ENCODE measurements at places on chromosomes 1 and 21.

DNA sequence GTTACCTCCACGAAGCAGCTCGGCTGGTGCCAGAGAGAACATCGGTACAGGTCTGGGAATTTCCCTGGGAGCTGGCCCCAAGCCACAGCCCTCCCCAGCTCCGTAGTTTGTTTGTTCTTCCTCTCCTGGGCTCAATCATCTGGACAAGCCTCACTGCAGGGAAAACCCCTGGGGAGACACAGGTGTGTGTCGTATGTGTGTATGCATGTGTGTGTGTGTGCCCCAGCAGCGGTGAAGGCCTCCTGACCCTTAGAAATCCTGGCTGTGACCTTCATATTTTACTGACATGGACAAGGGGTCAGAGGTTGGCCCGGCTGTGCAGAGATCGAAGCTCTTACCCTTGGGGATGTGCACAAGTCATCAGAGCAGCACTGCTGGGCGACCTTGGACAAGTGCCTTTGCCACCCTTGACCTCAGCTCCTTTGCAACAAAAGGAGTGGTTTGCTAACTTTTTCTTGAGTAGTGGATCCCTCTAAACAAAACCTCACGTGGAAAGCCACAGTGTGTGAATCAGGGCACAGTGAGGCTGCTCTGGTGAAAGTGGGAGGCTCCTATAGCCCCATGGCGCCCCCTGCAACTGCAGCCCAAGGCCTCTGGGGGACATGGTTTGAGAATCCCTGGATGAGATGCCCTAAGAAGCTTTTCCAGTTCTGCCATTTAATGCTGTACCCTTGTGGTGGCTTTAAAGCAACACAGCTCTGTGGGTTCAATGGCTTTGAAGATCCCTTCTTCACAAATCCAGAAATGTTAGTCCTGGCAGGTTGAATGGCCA is 12.3 kb upstream of the IL22RA1 start:
- DNase-seq, result peak; percentile 53

- no peak for DNase-seq
Measured at GRCh38 chr1:223887747-223888418, 42.1 kb upstream of the TP53BP2 start.

DNA sequence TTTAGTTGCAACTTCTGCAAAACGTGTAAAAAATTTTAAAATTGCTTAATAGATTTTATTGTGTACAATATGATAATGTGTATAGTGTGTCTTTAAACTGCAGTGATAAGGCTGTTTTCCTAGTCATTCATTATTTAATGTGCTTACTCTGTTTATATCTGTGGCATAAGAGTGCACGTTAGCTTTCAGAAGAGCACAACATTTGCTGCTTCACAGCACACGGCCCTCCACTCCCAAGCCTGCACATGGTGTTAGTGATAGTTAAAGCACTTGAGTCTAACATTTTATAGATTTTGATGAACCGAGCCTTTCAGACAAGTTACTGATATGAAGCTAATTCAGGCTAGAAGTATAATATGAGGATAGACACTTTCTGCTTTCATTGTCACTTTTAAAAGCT is 120.6 kb downstream of the ADGRL2 start:
- no peak for DNase-seq

- no peak for DNase-seq
Measured at GRCh38 chr1:38114241-38115026, 67.8 kb upstream of the POU3F1 start.

DNA sequence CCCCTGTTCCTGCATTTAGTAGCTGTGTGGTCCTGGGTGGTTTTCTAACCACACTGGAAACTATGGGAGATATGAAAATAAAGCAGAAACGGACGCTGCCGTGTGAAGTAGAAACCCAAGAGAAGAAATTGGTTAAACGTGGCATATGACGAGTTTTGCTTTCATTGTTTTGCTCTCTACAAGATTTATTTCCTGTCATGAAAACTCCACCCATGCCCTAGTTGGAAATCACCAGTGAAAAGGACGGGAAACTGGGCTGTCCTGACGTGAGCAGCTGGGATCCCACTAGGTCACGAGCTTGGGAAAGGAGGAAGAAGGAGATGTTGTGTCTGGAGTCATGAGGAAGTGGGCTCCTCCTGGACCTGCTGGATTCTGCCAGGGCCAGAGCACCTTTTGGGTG is 120.8 kb upstream of the GADD45A start:
- no peak for DNase-seq

GRCh38 chr1:40625076-40625475 is 40.4 kb downstream of the RIMS3 start:
- no peak for DNase-seq

DNA sequence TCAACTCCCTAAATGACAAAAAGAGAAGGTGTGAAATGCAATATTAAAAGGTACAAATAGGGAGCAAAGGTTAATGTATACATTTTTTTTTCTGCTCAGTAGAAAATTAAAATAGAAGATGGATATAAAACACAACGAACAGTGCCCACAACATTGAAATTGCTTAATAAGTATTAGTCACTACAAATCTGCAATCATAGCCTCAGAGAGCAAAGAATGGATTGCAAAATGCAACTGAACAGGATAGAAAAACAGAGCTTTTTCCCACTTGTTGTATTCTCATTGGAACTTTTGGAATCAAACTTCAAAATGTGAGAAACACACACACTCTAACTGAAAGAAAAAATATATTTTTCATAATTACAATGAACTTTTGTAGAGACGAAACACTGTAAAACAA is 552.2 kb upstream of the NCAM2 start:
- DNase-seq, result no peak

GRCh38 chr1:189158155-189158554 is 1319.5 kb downstream of the BRINP3 start:
- DNase-seq, result no peak

GRCh38 chr1:204250428-204251030 is 36.7 kb upstream of the GOLT1A start:
- no peak for DNase-seq

DNA sequence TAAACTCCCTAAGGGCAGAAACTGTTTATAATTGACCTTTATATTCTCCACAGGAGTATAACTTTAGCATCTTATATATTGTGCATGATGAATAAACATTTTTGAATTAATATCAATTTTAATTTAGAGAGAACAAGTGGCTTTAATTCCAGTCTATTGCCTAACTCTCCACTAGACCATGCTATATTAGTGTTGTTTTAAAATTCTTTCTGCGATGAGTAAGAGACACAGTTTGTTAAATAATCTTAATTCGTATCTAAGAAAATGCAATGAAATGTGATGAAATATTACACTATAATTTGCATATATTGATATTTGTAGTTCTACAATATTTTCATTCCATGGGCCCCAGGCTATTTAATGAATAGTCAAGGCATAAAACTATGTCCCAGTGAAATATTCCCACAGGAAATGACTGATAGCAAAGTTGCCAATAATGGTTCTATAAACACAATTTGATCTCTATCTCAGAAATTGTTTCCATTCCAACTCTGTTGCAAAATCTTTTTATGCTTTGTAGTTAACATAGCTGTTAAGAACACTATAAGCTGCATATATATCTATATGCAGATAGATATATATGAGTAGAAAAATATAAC is 2.9 kb upstream of the SYDE2 start:
- DNase-seq, result no peak

DNA sequence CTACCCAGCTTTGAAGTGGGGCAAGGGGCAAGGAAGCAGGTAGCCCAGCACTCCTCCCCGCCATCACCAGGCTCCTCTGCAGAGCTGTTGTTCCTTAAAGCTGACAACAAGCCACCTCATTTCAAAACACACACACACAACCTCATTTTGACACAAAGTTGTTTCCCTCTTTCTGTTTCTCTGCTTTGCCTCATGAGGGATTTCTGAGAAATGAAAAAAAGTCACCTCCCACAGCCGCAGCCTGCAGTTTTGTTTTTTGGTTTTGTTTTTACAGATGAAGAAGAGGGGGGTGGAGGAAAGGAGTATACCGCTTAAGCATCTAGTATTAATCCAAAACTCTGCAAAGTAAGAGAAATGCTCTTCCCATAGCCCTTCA is 12.1 kb downstream of the MCL1 start:
- DNase-seq, result peak; percentile 67

- peak; percentile 55 for DNase-seq
Measured at GRCh38 chr1:221263831-221264767, 384.9 kb downstream of the HLX start.

- DNase-seq, result no peak
Measured at GRCh38 chr1:61436491-61437120, 288.3 kb downstream of the TM2D1 start.

DNA sequence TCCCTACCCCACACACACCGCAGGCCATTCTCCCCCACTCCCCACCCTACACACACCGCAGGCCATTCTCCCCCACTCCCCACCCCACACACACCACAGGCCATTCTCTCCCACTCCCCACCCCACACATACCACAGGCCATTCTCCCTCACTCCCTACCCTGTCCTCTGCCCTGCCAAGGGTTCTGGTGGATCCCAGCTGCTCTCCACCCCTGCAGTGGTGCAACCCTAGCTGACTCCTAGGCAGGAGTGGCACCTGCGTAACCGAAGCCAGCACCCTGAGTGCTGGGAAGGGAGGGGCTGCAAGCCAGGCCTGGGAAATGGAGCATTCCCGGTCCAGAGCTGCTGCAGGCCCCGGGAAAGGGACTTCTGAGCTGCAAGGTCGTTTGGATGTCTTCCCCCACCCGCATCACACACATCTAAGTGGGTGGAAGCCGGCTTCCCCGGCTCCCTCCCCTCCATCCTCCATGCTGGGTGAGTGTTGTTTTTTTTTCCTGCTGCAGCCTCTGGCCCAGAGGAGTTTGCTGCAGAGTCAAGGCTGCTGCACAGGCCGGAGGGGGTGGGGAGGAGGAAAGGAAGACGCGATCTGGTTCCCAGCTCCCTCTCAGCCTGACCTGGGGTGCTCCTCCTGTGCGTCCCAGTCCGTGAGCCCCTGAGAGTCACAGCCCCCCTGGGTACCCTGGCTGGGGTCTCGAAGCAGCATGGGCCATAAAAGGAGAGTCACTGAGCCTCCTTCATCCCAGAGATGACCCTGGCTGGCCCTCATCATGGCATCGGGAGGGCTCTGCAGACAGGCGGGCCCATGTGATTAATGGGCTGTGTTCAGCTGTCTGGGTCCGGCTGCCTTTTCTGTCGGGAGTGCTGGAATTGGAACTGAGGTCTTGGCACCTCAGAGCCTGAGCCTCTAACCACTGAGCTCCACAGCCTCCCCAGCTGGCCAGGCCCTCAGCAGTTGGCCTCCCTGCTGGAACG is 16.1 kb downstream of the H6PD start:
- no peak for DNase-seq

GRCh38 chr1:37177230-37177864 is 143.0 kb upstream of the GRIK3 start:
- DNase-seq, result peak; percentile 18

- no peak for DNase-seq
Measured at GRCh38 chr1:66770694-66771093, 18.4 kb downstream of the DYNLT5 start.

DNA sequence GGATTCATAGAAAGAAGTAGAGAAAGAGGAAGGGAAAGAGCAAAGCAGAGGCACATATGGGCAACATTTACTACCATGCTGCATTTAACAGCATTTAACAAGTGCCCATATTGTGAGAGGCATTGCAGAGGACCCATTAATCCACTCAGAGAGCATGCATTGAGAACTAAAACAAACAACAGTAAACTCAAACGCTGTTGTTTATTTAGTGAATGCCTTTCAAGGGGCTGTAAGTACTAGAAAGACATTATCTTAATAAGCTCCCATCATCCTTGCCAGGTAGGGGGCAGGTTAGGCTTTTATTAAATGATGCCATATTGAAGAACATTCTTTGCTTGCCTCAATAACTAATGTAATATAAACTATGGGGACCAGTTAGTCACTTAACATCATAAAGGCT is 254.3 kb upstream of the DAB1 start:
- no peak for DNase-seq

DNA sequence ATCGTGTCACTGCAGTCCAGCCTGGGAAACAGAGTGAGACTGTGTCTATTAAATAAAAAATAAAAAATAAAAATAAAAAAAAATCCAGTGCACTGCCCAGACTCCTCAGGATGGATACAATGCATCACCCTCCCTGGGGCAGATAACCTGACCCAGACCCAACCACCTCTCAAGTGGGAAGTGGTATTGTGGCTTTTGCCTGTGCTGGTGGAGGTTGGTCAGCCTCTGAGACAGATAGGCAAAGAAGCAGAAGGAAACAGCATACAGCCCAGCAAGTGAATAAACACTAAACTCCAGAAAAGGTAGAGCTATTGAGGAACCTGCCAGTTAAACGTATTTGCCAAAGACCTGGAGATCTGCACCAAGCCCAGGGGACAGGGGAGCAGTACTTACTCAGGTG is 22.0 kb downstream of the HHIPL2 start:
- DNase-seq, result no peak

DNA sequence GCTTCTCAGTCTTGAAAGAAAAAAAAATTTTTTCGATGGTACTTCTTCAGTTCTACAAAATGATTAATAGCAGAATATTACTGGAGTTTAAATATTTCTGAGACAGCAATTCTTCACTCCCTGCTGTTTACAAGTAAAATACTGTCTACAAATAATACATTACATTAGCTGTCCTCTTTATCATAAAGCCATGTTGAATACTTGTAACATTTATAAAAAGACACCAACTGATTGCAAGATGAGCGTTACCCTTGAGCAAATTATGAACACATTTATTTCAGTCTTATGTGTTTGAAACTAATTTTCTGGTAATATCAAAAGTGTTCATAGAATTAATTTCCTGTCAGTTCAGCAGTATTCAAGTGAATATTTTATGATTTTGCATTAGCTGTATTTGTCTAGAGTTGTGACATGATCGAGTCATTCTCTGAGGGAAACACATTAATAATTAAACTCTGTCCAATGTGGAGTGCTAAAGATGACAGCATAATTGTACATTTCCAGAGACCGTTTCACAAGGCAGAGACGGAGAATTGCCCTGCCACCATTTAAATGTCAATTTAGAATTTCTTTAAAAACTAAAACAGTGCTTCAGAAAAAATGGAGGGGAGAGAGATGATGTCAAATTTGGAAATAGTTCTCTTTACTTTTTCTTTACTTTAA is 1359.0 kb upstream of the ADGRL4 start:
- no peak for DNase-seq

DNA sequence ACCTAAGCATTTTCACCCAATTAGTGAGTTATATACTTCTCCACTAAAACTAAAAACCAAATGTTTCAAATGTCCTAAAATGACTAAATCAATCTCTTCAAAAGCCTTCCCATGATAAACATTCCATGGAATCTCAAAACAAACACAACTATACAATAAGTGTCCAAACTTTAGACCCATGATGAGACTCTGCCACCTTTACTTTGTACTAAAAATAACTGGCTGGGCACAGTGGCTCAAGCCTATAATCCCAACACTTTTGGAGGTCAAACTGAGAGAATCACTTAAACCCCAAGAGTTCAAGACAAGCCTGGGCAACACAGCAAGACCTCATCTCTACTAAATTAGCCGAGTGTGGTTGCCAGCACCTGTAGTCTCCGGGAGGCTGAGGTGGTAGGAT is 87.4 kb downstream of the EIF4G3 start:
- DNase-seq, result no peak

DNA sequence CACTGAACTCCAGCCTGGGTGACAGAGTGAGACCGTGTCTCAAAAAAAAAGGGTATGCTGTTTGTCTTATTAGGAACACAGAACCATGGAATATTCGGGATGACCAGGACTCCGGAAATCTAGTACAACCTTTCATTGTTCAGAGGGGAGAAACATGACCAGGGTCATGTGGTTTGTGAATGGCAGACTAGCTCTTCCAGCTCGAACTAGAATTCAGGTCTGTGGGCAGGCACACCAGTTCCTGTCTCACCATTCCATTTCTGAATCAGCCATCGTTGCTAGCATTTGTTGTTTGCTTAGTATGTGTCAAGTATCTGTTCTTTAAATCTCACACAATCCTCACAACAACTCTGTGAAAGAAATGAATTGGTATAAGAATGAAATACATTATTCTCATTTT is 50.9 kb downstream of the MDM4 start:
- DNase-seq, result no peak
